Activated naive CD8-positive, alpha-beta T cell treated with anti-CD3 and anti-CD28 coated beads for 36 hours (primary cell): ENCODE measurements at places on chromosomes 16 and 17. TPM values are rescaled to one million over a fixed set of nuclear protein-coding genes. Genes with fewer than 3 reads are reported as not detected.

Gene C16orf96
- total RNA-seq = 0.08 TPM

DNA sequence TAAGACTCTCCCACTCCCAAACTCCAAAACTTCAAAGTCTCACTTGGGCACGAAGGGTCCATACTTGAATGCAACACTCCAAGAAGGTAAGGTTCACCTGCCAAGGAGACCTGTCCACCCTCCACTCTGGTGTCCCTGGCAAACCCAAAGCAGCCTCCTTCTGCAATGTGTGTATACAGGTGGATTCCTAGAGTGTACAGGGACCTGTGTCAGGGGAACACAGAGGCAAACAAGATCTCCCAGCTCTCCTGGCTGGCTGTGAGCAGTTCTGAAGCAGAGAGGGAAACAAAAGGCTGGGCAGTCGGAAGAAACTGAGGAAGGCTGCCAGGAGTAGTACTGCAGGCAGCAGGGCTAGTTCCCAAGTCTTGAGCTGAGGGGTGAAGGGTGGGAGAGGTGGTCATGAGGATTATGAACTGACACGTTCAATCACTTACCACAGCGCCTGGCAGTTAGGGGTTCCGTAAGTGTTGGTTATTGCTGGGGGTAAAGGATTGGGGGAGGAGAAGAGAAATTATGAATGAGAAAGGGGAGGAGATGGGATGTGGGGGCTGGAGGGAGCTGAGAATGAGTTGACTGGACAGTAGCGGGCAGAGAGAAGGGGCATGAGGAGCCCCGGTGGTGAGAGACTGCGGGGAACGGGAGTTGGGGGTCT lies 795 bp downstream of the KCTD13 start:
- no peak for DNase-seq

DNA sequence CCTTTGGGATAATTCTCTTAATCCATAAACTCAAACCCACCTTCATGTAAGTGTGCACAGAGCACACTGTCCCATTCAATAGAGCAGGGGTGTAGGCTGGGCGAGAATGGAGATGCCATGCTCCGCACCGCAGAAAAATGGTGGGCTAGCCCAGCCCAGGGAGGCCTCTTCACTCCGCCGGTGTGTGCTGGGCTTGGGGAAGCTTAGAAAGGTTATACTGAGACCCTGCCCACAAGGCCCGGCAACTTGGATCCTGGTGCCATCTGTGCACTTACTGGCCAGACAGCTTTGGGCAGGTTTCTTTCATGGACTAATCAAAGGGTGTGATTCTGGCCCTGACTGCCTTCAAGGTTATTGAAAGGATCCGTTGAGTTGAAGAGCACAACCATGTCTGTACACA lies 3.7 kb upstream of the STAT5A start:
- DNase-seq = no peak

Gene VKORC1
- total RNA-seq = 57.9 TPM

DNA sequence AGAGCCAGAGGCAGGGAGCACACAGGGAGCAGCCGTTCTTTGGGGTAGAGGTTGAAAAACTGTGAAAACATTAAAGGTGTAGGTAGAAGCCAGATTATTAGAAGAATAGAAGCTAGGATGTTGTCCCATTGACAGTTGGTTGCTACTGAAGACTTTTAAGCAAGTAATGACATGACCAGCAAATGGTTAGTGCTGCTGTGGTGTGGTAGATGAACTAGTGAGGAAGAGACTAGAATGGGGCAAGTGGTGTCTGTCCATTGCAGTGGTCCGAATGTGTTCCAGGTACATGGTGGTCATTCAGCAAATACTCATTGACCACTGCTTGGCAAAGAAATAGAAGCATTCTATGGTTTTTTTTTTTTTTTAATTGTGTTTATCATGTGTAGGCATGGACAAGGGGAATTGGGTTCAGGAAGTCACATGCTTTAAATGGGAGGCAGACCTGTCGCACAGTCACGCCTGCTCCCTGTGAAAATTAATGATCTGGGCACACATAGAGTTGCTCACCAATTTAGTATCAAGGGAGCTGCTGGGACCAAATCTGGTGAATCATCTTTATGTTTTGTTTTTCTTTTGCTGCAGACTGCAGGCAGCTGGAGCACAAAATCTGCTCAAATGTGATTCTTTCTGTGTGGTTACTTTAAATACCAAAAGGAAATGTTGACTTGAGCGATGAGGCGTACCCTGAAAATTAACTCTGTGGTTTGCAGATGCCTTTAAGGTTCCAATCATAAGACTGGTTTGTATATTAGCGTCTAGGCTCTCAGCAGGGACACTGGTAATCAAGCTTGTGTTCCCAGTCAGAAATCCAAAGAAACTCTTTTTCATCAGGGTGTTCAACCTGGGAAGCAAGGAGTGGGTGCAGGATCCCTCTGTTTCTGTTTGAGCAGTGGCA lies 30.7 kb downstream of the YPEL2 start:
- DNase-seq = peak; percentile 46

Gene DHX58
- 24.9 TPM for total RNA-seq

- no peak for DNase-seq
These were observed 54.1 kb downstream of the VAT1L start for GRCh38 chr16:77842468-77842867.

Gene CACNB1
- 14.4 TPM for total RNA-seq

DNA sequence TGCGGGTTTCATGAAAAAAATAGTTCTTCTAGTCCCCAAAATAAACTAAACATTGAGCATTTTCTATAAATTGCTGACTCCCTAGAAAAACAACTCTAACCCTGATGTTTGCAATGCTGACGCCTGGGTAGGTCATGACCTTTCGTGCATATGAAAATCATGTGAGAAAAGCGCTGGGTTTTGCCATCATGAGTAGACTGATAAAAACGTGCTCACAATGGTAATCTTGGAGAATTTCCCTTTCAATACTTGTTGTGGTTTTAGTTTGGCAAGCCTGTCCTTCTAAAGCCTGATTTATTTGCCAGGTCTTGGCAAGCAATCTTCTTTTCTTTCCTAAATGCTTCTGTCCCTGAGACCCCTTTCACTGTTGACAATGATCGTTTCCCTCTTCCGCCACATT lies 4.0 kb upstream of the CLEC10A start:
- no peak for DNase-seq

Gene MPG
- total RNA-seq = 51.6 TPM

Gene KRTAP1-5
- total RNA-seq = not detected

GRCh38 chr16:48450367-48450766 lies 65.2 kb upstream of the SIAH1 start:
- no peak for DNase-seq

GRCh38 chr17:81486199-81486810 lies 26.3 kb downstream of the ACTG1 start:
- no peak for DNase-seq

- no peak for DNase-seq
These were observed 3.8 kb downstream of the FUS start for GRCh38 chr16:31183432-31184428.

Gene OTOA
- not detected for total RNA-seq

DNA sequence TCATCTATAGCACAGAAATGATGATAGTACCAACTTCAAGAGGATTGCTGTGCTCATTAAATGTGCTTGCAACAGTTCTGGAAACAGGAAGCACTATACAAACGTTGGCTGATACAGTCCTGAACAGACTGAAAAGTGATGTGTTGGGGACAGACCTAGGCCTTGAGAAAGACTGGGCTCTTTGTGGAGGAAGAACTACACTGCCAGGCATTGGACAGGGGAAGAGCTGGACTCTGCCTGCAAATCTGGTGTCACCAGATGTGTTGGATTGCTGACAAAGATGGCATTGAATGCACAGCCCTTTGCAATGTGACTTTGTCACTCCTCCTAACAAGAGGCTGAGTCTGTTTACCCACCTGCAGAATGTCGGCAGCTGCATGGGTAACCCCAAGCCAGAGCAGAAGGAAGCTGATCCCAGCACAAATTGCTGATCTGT lies 12.4 kb upstream of the ST6GALNAC2 start:
- DNase-seq = no peak

GRCh38 chr16:23570992-23571632 lies 13.6 kb downstream of the UBFD1 start:
- DNase-seq = no peak

Gene CD300H
- not detected for total RNA-seq
